ENCODE measurements at places on chromosomes 6 and 20.

DNA sequence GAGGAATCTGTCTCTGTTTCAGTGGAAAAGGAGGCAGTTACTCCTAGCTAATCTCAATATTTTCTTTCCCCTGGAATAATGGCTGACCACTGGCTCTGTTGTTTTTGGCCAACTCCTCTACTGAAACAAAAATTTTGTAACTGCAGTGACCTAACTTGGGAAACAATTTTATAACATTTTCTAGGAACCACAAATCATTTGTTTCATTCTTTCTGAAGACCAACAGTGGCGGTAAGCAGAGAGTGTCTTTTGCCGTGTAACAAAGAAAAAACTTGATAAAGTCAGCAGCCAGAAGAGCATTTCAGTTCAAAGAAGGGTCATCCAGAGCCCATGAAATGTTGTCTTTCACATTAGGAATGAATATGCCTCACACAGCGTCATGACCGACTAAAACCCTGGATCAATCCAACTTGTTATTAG, 11.8 kb upstream of the BFSP1 start:
- no peak for DNase-seq

DNA sequence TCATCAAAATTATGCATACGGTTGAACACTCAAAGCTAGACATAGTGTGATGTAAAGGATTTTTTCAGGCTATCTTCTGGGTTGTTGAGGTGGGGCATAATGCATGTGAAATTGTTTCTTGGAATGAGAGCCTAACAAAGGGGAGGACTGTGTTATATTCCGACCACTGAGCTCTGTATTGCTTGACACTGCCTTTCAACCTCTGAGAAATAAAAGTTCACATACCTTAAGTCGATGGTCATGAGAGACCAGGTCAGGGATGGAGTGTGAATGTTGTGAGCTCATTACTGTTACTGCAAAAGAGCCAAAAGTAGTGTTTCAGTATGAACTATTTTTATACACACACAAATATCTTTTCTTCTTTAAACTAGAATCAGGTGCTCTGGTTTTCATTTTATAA, 5.0 kb downstream of the PFDN4 start:
- no peak for DNase-seq

GRCh38 chr20:49484180-49485140, 2.0 kb upstream of the KCNB1 start:
- peak; percentile 31 for DNase-seq

DNA sequence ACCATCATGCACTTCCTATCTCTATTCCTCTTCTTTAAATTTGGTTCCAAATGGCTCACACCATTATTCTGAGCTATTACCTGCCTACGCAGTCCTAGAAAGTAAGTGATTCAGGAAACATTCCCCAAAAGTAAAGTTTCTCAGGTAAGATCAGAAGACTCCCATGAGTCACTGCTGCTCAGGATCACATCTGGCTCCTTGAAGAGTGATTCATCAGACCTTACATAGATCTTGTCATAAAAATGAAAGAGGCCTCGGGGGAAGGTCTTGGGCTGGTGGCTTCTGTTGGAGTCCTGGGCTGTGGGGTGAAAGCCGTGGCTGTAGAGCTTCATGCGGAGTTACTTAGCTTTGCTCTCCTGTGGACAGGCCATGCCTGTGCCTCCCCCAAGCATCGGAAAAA, 35.9 kb downstream of the PLG start:
- DNase-seq, result no peak

DNA sequence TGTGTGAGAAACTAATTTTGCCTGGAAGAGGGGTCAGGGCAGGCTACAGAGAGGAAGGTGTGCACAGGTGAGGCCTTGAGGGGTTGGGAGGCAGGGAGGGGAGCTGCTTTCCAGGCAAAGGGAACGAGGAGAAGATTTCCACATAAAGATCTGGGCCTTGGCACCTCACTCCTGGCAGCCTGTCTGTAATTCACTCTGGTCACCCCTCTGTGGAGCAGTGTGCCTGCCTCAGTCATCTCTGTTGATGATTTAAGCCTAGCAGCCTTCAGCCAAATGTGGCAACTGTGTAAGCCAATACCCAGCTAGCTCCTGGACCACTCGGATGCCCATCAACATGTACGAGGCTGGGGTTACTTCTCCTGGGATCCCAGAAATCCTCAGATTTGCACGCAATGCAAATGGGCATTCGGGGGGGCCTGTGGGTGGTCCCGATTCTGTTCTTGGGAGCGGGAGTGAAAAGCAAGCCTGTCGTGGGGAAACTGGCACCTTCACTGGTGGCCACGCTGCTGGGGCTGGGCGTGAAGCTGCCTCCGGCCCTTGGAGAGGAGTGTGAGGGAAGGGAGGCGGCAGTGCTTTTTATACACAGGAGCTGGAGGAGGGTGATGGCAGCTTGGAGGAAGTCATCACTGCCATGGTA, 360.4 kb downstream of the ZFAND3 start:
- DNase-seq, result no peak

DNA sequence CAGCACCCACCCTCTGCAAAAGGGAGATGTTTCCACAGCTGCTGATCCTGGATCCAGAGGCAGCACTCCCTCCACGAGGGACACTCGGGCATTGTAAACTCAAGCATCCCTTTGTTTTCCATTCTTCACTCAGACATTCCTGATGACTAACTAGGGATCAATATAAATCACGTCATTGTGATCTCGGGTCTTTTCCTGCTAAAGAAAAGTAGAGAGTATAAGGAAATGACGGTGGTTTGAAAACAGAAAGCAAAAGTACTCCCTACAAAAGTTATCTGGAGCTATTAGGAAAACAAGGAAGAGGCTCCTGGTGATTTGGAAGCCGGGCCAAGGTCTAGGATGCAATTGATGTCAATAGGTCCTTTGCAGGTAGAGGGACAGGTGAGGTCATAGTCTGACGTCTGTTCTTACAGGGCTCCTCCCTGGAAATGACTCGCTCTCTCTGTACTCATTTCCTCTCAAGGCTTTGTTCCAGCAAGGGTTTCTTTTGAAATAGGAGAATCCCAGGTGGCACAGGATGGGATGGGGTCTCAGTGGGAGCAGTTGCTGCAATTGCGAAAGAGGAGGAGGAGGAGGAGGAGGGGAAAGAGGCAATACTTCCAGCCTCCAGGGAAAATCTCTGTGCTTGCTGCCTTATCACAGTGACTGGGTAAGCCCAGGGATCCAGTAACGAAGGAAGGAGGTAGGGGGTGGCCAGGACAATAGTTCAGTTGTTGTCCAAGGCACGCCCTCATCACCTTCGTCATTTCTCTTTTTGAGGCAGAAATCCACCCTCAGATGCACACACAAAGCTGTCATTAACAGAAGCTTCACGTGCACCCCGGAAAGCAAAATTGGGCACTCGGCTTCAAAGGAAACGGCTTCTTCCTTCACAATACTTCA, 222.8 kb downstream of the LY86 start:
- DNase-seq, result no peak

GRCh38 chr20:44280387-44280786, 30.6 kb downstream of the FITM2 start:
- DNase-seq, result no peak

- DNase-seq, result no peak
Observed at GRCh38 chr6:90169374-90169773, 127.3 kb downstream of the BACH2 start.

DNA sequence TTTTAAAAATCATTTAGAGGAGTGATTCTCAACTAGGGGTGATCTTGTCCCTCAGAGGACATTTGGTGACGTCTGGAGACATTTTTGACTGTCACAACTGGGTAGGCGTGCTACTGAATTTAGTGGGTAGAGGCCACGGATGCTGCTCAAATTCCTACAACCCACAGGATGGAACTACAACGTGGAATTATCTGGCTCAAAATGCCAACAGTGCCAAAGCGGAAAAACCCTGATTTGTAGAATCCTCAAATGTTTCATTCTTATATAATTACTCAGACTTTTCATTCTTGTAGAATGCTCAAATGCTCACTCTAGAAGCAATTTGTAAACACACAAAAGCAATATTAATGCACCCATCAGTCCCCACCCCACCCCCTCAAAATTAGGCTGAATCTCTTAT, 229.8 kb downstream of the ZMYND8 start:
- DNase-seq, result no peak

DNA sequence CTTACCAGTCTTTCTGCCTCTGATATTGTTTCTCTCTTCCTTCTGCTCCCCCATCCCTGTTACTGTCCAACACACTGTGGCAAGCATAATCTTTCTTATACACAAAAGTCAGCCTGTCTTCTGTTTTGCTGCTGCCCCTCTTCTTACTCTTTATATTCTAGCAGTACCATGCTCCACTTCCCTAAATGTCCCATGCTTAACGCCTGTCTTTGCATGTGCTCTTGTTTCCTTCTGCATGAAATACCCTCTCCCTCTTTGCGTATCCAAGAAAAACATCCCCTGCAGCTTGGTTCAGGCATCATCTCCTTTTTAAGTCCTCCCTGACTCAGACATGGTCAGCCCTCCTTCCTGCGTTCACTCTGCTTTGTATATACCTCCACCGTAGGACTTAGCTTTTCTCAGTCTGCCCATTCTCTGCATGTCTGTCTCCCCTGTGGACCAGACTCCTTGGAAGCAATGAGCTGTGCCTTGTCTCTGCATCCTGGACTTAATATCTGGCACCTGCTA, 103.9 kb downstream of the CTNNBL1 start:
- no peak for DNase-seq

DNA sequence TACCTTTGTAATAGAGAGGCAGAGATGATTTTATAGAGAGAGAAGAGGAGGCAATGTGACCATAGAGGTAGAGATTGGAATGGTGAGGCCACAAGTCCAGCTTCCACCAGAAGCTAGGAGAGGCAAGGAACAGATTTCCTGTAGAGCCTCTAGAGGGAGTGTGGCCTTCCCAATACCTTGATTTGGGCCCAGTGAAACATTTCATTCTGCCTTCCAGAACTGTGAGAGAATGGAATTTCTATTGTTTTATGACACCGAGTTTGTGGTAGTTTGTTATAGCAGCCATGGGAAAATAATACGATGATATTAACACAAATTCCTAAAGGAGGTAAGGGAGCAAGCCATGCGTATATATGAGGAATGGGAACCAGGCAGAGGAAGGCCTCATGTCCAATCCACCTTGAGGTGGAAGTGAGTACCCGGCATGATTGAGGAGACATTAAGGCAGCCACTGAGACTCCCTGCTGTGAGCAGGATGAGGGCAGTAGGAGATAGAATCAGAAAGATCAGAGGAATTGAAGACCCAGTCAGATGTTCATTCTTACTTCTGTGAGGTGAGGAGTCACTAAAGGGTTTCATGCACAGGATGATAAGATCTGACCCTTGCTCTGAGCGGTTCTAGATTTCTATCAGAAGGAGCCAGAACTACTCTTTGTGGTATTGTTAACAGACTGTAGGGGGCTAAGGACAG, 636.3 kb upstream of the IMPG1 start:
- no peak for DNase-seq

GRCh38 chr6:90093558-90094073, 199.3 kb downstream of the GJA10 start:
- DNase-seq, result no peak

DNA sequence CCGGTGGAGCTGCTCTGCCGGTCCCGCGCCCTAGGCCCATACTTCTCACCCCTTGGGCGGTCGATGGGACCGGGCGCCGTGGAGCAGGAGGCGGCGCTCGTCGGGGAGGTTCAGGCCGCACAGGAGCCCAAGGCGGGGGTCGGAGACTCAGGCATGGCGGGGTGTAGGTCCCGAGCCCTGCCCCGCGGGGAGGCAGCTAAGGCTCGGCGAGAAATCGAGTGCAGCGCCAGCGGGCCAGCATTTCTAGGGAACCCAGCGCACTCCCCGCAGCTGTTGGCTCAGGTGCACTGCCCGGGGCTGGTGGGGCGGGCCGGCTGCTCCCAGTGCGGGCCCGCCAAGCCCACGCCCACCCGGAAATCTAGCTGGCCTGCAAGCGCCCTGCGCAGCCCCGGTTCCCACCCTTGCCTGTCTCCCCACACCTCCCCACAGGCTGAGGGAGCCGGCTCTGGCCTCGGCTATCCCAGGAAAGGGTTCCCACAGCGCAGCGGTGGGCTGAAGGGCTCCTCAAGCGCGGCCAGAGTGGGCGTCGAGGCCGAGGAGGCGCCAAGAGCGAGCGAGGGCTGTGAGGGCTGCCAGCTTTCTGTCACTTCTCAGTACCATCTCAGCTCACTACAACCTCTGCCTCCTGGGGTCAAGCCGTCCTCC, 40.2 kb upstream of the GMPR start:
- DNase-seq, result no peak

- no peak for DNase-seq
Observed at GRCh38 chr20:20480689-20481088, 112.8 kb downstream of the INSM1 start.

- no peak for DNase-seq
Observed at GRCh38 chr6:11650025-11650696, 112.6 kb downstream of the TMEM170B start.

DNA sequence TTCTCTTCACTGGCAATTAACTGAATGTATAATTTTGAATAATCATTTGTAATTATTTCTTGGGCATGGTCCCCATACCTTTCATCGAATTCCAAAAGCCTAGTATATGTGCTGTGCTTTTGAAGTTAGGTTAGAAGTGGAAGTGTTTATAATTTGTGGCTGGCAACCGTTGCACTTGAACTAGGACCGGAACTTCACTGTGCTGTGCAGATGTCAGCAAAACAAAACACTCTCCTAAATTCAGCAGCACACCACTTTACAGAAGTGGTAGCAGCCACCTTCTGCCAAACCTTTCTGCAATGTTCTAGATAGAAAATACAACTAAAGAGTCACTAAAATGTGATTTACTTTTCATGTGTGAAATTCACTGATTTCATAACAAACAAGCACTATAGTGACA, 111.9 kb downstream of the FAM83B start:
- DNase-seq, result no peak

GRCh38 chr6:156121973-156122372, 655.2 kb upstream of the ARID1B start:
- DNase-seq, result no peak

DNA sequence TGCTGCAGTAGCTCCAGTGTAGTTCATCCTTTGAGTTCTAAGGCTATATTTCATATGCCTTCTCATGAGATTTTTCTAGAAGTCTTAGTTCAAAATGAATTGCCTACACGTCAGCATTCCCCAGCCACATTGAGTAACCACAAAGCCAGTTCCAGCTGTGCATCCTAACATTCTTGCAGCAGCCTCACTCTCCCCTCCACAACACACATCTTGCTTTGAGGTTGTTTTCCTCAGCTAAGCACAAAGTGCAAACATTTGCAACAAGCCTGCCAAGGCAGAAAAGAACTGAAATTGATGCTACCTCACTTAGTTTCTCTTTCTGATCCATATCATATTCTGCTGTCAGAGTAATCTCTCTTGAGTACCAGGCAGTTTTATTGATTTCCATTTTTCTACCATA, 160.7 kb upstream of the KCNQ5 start:
- DNase-seq, result no peak

- no peak for DNase-seq
Observed at GRCh38 chr6:5457983-5458683, 196.8 kb downstream of the FARS2 start.

DNA sequence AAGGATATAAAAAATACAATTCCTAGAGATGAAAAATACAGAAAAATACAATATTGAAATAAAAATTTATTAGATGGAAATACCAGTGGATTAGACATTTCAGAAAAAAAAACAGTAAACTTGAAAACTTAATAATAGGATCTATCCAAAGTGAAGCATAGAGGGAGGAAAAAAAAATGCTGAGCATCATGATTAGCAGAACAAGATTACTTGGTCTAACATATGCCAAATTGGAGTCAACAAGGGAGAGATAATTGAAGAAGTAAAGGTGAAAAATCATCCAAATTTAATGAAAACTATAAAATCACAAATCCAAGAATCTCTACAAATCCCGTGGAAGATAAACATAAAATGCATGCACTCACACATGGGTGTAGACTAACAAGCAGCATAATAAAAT, 166.2 kb upstream of the BMP5 start:
- no peak for DNase-seq
